ENCODE measurements at places on chromosomes 5 and 9. TPM values are rescaled to one million over a fixed set of nuclear protein-coding genes. Genes with fewer than 3 reads are reported as not detected.

DNA sequence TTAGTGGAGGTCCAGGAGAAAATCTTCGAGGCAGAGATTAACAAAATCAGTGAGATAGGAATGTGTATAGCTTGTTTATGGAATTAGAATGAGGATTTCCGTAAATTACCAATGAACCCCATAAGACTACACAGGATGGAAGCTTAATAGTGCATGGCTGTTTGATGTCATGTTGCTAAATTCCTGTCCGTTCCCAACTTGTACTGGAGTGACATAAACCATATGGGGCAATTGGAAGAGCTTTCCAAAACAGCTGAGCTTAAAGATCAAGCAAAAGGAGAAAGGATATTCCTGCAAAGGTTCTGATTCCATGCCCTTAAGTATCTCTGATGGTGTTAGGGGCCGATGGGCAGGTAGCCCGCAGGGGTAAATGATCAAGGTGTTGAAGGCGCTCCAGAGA, 17.4 kb downstream of the GLE1 start:
- no peak for DNase-seq

DNA sequence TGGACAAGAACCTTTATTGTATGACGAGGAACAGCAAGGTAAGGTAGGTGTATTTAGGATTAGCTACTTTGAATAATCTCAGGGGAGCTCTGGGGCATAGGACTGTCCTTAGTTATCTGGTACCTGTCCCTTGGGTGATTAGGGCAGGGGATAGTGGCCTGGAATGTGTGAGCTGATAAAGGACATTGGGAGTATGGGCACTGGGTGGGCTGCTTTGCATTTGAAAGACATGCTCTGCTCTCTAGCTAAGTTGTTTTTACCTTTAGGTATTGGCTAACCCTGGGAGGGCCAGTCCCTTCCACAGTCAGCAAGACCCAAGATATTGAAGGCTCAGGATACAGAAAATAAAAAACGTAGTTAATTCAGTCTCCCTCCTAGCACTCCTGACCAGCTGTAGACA, 282.8 kb upstream of the C9orf72 start:
- DNase-seq: no peak

- no peak for DNase-seq
Observed at GRCh38 chr9:136939996-136940525, 4.5 kb downstream of the FBXW5 start.

GRCh38 chr9:123445116-123445515, 89.1 kb downstream of the CRB2 start:
- no peak for DNase-seq

The SOX30 gene
- total RNA-seq: 0.09 TPM

DNA sequence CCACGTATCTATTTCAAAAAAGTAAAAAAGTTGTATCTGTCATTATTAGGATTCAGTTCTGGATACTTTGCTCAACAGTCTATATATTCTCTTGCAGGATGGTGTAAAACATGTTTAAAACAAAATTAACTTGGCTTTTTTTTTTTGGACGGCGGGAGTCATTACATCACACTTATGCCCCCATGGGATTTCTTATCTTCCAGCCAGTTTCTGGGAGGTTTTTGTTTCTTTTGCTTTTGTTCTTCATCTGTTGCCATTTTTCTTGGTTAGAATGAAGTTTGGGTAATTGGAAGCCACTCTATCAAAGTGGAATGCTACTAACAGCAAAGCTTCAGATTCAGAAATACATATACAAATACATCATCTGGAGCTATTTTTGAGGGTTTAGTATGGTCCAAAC, 1.8 kb upstream of the STARD4 start:
- no peak for DNase-seq

GRCh38 chr5:176388003-176388443, 375 bp downstream of the NOP16 start:
- DNase-seq: no peak

- no peak for DNase-seq
Observed at GRCh38 chr5:82924226-82925060, 152.8 kb downstream of the TMEM167A start.
